ENCODE measurements at places on chromosomes 2 and 18.
A peak's percentile ranks its signal among the peaks of the same experiment; 100 is the strongest.

GRCh38 chr2:107730898-107731297 lies 95.8 kb upstream of the RGPD4 start:
- peak; percentile 50 for DNase-seq

DNA sequence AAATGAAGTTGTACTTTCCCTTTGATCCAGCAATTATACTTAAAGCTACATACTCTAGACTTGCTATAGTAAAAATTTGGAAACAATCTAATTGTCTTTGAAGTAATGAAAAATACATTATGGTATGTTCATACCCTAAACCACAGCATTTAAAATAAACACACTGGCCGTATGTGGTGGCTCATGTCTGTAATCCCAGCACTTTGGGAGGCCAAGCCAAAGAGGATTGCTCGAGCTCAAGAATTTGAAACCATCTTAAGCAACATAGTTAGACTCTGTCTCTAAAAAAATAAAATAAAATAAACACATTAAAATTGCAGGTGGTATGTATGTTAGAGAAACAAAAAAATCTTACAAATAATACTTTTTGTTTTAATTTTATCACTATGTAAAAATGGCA lies 208.1 kb upstream of the KLHL14 start:
- peak; percentile 65 for DNase-seq

DNA sequence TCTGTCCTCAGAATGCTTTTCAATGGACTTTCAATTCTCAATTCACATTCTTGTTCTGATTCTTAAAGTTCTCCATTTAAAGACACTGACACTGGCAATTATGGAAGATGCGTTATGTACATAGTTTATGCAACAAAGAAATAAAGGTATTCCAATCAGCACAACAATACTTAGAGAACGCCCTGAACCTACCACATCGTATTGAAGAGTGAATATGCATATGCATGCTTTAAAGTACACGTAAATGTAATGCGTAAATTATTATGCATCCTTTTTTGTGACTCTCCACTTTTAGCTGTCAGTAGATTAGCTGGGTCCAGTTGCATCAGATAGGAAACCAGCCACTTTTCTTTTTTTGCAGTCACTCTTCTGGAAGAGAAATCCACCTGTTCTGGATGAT lies 83.5 kb downstream of the RBM43 start:
- DNase-seq, result no peak

GRCh38 chr2:218322768-218323525 lies 30.6 kb upstream of the TMBIM1 start:
- peak; percentile 68 for DNase-seq

DNA sequence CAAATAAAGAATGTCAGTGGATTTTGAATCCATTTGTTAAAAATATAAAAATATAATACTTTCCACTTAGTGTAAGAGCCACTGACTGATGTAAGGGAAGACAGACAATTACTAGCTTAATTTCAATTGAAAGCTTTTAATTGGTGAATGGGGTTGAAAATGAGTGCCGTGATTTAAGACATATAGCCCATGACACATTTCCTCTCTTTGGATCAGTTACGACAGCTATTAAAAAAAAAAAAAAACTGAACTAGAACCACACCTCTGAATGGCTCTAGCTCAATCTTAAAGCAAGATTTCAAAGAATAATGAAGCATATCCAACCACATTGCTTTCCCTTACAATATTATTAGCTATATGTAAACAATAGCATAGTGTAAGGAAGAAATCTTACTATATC lies 44.0 kb downstream of the CIB4 start:
- DNase-seq, result no peak

Measured in fibroblast of skin of back (primary cell).